Thymus (tissue), 14 donors: ENCODE measurements at places on chromosomes 4 and X.

- no peak for DNase-seq
Observed at GRCh38 chrX:75071334-75071733, 84.7 kb downstream of the ABCB7 start.

DNA sequence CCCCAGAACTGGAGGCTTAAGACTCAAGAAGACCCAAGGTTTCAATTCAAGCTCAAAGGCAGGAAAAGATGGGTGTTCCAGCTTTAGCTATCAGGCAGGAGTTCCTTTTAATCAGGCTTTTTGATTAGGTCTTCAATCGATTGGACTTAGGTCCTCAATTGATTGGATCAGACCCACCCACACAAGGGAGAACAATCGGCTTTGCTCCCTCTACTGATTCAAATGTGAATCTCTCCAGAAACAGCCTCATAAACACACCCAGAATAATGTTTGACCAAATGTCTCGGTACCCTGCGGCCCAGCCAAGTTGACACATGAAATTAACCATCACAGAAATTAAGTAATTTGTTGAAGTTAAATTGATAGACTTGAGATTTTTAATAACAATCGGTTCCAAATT, 917.1 kb upstream of the FTHL17 start:
- no peak for DNase-seq

- no peak for DNase-seq
Observed at GRCh38 chr4:15936495-15936894, 2.0 kb downstream of the FGFBP1 start.

DNA sequence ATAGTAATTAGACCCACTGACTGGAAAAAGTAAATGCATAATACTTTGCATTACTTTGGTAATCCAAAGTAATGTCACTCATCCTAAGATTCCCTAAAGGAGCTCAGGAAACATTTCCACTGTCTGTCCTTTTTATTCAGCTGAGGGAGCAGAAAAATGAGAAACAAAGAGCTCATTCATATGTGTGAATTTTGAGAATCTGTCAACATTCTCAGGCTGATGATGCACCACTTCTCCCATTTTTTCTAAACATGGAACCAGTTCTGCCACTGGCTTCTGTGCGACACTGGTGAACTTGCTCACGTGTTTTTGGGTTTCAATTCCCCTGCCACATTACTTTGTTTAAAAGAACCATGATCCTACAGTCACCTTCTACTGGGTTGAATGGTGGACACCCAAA, 28.4 kb upstream of the ADH7 start:
- DNase-seq = no peak

DNA sequence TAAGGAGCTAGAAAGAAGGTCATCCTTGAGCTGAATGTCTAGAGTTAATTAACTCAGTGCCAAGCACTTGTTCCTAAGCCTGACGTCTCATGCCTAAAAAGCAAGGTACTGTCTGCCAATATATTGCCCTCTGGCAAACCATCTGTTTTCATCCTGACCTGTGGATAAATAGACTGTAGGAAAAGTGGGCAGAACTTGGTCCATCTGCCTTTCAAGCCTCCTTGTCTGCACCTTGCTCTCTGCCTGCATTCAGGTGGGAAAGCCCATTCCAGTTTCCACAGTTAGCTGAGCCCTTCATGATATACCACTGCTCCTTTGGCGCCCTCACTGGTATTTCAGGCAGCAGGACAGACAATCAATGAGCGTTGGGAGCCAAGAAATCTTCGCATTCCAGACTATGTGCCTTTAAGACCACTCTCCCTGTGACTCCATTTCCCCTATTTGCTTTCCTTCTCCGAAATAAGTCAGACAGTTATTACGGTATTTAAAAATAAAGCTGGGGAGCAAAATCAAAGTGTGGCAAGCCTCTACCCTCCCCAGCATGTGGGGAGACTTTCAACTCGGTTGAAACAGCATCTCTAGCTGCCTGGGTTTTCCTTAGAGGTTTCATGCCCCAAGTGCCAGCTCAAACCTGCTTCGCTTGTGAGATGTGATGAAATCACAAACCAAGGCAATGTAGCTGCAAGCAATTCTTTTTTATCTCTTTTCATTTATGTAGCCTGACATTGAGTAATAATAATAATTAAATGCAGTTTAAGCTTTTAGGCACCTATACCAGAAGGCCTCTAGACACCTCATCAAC, 2.5 kb upstream of the CCDC149 start:
- no peak for DNase-seq

- no peak for DNase-seq
Observed at GRCh38 chr4:37305984-37306383, 61.4 kb downstream of the NWD2 start.

GRCh38 chr4:105662935-105663675, 45.4 kb downstream of the INTS12 start:
- no peak for DNase-seq

DNA sequence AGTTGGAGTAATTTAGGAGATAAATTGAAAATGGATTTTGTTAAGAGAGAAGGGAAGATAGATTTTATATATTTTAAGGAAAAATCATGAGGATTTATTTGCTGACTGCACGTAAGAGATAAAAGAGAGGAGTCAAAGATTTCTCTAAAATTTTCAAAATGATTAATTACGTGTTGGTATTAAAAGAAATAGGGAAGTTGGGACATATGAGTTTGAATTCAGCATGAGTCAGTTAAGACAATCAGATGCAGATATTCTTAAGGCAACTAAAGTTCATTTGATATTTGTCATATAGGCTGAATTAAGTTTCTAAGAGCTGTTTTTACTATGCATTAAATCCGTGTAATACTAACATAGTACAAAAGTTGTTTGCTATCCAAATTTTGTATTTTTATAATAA, 46.9 kb downstream of the TET2 start:
- DNase-seq = no peak

- no peak for DNase-seq
Observed at GRCh38 chr4:109547394-109547793, 12.7 kb upstream of the MCUB start.

- DNase-seq = no peak
Observed at GRCh38 chr4:114136069-114136468, 156.6 kb upstream of the ARSJ start.

GRCh38 chr4:105147553-105148161, 981 bp downstream of the TET2 start:
- DNase-seq = no peak

GRCh38 chrX:33138677-33139249, 72.6 kb downstream of the DMD start:
- no peak for DNase-seq

- no peak for DNase-seq
Observed at GRCh38 chr4:77960367-77960766, 96.8 kb upstream of the FRAS1 start.

DNA sequence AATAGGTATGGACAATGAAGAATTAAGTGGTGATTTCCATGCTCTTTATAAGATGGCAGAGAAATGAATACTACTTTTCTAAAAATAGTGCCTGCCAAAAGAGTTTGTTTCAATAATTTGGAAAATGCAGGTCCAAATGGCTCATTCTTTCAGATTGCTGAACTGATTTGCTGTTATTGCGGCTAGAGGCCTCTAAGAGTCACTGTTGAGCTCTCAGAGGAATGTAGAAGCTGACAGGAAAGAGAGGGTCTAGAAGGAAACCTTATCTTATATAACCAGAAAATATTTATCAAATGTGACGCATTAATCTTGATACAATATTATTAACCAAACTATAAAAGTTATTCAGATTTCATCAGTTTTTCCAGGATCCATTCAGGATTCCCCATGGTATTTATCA, 65.7 kb upstream of the PAGE1 start:
- DNase-seq = no peak

GRCh38 chr4:98997166-98997565, 1.6 kb downstream of the METAP1 start:
- no peak for DNase-seq

DNA sequence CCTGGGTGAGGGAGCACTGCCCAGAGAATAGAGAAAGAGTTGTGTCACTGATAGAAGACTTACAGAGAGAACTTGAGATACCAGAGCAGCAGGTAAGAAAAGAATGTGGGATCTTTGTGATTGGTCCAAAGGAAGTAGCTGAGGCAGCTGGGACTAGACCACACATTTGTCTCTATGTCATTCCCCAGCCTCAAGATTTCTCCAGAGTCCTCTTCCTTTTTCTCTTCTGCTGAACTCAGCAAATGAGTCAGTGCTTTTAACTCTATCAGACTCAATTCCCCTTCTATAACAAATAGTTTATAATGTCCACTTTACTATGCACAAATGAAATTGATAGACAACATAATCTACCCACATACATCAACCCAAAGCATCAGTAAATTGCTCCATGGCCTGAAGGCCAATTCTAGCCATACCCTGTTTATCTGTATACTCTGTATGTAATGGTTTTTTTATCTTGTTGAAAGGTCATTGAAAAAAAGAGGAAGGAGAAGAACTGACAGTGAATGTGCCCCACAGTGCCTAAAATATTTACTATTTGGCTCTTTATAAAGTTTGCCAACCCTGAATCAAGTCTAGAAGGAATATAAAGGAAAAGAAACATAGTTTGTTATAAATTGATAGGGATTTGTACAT, 38.2 kb downstream of the ETDC start:
- DNase-seq = no peak

GRCh38 chr4:48360285-48361011, 19.1 kb downstream of the SLAIN2 start:
- DNase-seq = no peak

DNA sequence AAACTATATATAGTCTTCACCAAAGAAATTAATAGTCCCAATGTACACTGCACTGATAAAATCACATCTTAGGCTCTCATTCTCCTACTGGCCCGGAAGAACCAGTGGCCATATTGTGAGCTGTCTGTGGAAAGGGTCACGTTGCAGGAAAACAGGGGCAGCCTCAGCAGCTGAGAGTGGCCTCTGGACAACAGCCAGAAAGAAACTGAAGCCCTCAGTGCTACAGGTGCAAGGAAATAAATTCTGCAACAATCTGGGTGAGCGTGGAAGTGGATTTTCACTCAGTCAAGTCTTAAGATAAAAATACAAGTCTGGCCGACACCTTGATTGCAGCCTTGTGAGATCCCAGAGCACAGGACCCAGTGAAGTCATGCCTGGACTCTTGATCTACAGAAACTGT, 3.2 kb upstream of the SLC25A14 start:
- no peak for DNase-seq

DNA sequence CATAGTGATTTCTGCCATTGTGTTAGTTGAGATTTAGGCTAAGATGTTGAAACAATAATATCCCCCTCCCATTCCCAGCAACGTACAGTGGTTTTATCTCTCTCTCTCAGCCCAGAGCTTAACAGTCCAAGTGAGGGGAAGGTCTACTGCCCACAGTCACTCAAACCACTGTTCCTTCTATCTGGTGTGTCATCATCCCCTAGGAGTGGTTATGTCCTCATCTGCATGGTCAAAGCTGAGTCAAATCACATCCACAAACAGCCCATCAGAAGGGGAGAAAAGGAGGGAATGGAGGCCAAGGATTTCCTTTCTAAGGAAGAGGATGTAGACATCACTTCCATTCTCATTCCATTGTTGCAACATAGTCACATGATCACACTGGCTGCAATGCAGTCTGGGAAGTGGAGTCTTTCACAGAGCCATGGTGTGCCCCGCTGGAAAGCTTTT, 42.8 kb upstream of the CHRNA9 start:
- no peak for DNase-seq

DNA sequence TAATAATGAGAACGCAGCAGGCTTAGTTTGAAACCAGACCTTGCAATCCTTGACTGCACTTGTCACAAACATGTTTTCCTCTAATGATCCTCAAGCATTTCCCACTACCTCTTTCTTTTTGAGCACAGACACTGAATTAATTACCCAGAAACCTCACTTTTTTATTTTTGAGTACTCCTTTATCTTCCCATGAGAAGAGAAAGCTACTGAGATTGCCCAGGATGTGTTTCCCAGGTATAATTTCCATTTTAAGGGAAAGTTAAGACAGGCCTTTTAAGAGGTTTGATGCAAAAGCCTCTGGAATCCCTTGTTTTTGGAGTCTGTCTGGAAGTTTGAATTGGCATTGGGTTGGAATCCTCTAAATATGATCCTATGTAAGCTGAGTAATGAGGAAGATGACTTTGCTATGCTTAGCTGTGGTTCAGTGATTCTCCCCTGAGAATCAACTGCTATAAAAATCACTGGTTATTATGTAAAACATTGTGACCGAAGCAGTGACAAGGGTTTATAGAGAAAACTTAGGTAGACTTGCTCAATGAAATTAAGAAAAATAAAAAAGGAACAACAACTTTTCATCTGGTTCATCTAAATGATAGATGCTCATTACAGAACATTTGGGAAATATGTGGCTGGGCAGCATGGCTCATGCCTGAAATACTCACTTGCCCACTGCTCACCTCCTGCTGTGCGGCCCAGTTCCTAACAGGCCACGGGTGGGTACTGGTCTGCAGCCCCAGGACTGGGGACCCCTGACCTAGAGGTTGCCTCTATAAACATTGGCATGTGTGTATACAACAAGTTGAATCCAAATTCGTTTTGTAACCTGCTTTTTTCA, 10.8 kb upstream of the RHOH start:
- no peak for DNase-seq

- DNase-seq = no peak
Observed at GRCh38 chr4:112341033-112341432, 43.9 kb downstream of the ALPK1 start.

- DNase-seq = no peak
Observed at GRCh38 chr4:42478509-42478908, 81.2 kb downstream of the SHISA3 start.

GRCh38 chr4:168735735-168736134, 238.9 kb downstream of the PALLD start:
- no peak for DNase-seq

DNA sequence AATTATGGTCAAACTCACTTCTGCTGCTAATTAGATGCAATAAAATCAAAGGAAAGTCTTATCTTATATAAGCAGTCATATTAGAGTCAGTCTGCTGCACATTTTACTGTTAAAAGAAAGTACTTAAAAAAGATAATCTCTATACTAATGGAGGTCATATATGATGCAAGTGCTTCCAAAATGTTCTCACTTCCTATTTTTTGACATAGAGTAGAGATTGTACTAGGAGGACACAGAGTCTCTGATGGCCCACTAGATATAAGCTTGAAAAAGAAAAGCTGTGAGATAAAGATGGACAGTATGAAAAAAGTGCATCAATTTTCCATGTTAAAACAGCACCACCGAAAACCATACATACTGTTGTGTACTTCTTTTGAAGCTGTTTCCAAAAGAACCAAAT, 196.9 kb downstream of the KLHL13 start:
- DNase-seq = no peak
